GM13977 (cell line): ENCODE measurements at places on chromosomes 4 and X.

DNA sequence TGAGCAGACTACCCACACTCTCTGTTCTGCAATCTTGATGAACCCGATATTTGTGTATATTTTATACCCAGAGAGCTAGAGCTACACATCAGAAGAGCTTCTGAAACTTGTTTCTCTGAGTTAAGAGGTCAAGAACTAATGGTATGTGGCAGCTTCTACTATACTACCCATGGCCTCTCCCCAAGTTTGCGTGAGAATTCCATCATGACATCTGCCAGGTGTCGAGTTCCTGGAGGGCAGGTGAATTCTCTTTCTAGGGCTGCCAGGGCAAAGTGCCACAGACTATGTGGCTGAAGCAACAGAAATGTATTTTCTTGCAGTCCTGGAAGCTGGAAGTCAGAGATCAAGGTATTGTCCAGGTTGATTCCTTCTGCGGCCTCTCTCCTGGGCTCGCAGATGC lies 4.4 kb downstream of the SORCS2 start:
- DNase-seq = no peak

GRCh38 chrX:141405853-141406492 lies 163.7 kb upstream of the SPANXC start:
- DNase-seq = no peak

- DNase-seq = no peak
These were observed 123.5 kb downstream of the BCOR start for GRCh38 chrX:39974270-39974669.

DNA sequence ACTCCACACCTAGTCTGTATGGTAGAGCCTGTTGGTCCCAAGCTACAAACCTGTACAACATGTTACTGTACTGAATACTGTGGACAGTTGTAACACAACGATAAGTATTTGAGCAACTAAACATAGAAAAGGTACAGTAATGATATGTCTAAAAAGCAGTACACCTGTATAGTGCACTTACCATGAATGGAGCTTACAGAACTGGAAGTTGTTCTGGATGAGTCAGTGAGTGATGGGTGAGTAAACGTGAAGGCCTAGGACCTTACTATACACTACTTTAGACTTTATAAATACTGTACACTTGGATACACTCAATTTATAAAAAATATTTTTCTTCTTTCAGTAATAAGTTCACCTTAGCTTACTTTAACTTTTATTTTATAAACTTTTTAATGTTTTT lies 104.0 kb downstream of the TMA16 start:
- no peak for DNase-seq

DNA sequence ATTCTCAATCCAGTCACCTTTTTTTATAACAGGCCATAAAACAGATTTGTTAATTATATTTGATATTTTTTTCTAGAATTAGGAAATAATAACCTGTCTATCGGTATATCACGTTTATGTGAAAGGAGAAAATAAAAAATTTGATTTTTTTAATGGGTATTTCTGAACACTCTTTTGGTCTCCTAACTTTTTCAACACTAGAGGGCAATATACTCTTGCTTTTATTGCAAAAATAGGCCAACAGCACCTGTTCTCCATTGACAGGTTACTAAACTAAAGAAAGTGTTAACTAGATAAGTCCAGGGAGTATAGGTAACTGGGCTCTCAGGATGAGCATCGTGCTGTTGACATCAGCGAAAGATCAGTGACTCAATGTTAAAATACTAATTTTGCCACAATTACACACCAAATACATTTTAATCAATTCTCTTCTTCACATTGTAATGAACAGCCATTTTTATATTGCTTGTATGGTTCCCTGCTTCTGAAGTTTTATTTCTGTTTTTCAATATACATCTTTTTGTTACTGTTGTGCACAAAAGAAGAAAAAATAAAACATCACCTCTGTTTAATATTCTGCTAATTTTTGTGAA lies 22.8 kb downstream of the NDST4 start:
- DNase-seq = peak; percentile 14

DNA sequence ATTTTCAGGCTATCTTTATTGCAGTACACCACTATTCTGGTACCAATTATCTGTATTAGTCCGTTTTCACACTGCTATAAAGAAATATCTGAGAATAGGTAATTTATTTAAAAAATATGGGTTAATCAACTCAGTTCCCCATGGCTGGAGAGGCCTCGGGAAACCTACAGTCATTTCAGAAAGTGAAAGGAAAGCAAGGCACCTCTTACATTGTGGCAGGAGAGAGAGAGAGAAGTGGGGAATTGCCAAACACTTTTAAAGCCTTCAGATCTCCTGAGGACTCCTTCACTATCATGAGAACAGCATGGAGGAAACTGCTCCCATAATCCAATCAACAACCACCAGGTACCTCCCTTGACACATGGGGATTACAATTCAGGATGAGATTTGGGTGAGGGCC lies 54.7 kb downstream of the AMER1 start:
- DNase-seq = no peak

DNA sequence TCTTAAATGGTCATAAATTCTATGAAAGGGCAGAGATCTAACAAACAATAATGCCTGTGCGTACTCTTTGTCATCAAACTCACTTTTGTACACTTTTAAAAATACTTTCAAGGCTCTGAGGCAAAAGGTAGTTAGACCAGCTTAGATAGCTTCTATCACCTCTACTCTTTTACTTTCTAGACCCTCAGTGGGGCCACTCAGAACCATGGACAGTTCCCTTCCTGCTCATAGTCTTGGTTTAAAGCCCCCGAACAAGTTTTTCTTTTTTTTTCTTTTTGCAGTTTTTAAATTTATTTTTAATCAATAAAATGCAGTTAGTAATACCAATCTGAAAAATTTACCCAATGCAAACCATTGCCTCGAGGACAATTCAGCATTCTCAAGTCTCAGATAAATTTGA lies 460.5 kb upstream of the CNKSR2 start:
- no peak for DNase-seq
